ENCODE measurements at places on chromosomes 4 and X.

DNA sequence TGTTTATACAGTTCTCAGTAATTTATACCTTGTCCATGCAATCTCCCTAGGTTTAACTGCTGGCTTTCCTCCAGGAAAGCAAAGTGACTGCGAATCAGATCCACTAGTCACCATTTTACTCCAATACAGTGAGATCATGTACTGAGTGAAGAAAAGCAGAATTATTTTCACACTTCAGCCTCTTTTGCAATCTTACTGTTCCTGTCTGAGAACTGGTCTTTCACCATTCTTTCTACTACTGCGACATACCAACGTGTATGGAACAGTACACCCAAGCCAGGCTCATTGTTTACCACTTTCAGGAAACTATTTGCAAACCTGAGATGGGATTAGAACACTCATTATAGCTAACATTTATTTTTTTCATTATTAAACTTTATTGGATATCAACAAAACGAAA is 8.0 kb upstream of the MSL3 start:
- DNase-seq = peak; percentile 34

DNA sequence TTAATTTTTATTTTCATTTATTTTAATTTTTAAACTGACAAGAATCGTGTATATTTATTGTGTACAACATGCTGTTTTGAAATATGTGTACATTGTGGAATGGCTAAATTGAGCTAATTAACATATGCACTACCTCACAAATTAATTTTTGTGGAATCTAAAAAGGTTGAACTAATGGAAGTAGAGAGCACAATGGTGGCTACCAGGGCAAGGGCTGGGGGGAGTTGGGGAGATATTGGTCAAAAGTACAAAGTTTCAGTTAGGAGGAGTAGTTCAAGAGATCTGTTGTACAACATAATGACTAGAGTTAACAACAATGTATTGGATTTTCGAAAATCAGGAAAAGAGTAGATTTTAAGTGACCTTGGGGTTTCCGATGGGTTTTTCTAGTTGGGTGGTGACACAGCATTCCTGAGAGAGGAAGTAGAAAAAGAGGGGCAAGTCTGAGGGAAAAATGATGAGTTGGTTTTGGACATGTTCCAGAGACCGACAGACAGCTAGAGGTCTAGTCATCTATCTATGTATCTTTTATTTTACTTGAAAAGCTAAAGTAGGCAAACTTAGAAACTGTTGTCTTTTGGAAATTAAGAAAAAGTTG is 23.2 kb downstream of the APOO start:
- peak; percentile 63 for DNase-seq

DNA sequence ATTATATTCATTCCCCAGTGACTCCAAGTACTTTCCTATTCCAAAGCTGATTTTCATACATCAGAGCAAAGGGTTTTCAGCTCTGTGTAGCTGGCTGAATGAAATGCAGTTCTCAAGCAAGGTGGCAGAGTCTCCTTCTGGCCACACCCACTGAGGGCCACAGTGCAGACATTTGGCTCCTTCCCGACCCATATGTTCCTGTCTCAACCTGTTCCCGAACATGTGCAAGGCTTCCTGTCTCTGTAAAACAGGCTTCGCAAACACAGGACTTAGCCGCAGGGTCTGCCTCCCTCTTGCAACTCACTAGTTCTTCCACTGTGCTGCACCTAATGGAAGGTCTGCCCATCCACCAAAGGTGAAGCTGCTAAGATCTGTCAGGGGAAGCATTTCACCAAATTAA is 249.2 kb downstream of the MID1IP1 start:
- DNase-seq = no peak

GRCh38 chr4:7328162-7328912 is 106.4 kb downstream of the PSAPL1 start:
- no peak for DNase-seq

DNA sequence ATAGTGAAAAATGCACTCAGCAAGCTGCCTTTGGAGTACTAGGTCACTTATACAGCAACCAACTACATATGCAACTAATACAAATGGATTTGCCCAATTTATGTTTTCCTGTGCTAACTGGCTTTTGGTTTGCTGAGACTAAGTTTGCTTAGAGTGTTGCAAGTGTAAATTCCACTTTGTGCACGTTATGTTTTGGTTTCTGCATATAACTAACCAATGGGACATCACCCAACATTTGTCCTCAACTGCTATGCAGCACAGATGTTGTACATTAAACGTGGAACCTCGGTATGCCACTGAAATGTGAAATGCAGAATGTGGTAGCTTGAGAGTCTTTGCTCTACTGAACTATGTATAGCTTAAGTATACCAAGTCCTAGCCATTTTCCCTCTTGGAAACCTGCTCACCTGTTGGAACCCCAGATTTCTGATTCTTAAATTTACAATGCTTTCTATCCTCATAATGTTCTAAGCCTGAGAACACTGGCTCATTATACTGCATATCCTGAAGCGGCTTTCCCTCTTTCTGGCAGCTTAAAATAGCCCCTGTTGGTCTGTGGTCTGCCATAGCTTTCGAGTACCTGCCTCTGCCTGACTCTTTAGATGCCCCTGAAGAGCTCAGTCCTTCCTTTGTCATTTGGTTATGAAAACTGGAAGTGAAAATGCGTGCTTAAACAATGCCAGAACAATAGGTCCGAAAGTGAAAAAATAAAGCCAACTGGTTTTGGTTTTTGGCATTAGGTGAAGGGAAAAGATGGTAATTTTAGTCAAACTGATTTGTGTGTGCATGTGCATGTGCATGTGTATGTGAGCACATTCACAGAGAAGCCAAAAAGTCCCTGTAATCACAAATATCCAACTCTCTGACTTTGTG is 158.0 kb downstream of the SH2D1A start:
- DNase-seq = no peak

DNA sequence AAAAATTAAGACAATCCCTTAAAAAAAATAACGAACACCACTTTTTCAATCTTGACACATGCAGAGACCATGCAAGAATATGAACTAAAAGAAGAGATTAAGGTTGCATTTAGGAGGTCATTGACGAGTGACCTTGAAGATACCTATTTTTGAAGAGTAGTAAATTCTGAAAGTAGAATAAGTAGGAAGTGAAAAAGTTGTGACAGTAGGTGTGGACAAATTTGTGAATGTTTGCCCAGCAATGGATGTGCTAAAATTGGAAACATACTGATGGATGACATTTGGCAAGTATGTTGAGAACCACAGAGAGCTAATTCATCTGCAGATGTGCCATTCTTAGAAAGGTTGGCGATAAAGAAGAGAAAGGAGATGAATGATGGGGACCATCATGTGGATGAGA is 213.7 kb upstream of the VCX3A start:
- no peak for DNase-seq

DNA sequence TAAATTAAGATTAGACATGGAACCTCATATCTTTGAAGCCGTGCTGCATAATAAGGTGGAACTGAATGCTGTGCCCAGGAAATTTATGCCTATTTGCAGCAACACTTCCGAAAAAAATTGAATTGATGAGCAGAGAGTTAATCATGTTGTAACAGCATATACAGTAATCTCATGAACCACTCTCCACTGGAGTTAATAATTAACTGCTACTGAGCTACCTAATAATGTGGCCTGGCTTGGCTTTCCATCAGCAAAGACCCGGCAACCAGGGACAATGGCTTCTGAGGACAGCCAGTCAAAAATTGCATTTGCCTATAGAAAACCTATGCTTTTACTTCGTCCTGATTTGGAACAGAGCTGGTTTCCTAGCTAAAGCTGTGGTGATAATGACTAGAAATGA is 63.8 kb upstream of the GATB start:
- no peak for DNase-seq

DNA sequence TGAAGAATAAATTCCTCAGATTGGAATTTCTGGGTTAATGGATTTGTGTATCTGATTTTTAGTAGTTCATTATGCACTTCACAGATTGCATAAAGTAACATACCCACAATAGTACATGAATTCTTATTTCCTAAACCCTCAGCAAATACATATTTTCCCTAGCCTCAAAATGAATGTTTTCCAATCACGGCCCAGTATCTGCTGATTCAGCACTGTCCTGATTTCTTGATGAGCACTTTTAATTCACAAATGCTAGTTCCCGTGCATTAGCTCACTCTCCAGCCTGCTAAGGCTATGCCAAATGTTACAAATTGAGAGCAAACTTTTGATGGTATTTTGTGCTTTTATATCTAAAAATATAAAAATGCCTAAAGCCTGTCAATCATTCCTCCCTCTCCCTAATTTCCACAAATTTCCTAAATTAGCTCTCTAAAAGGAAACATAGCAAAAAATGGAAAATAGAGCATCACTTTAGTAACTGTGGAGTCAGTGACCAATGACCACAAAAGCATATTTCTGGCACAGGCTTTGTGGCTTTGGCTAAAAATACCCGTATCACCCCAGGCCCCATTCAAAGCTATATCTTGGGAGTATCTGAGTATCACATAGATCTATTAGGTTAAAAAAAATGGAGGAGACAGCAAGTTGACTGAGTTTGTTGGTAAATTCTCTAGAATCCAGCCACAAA is 75.5 kb downstream of the NAF1 start:
- no peak for DNase-seq

DNA sequence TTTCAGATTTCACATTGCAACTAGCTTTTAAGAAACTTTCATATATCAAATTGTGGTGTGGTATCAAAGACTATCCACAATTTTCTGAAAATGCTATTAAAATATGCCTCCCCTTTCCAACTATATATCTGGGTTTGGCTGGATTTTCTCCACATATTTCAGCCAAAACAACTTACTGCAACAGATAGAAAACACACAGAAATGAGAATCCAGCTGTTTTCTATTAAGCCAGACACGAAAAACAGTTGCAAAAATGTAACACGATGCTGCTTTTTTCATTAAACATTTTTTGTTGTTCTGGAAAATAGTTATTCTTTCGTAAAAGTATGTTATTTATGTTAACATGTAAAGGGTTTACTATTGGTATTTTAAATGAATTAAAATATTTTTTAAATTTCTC is 33.1 kb downstream of the DCTD start:
- no peak for DNase-seq

- DNase-seq = peak; percentile 81
Observed at GRCh38 chr4:44629280-44629866, 22.1 kb downstream of the YIPF7 start.

DNA sequence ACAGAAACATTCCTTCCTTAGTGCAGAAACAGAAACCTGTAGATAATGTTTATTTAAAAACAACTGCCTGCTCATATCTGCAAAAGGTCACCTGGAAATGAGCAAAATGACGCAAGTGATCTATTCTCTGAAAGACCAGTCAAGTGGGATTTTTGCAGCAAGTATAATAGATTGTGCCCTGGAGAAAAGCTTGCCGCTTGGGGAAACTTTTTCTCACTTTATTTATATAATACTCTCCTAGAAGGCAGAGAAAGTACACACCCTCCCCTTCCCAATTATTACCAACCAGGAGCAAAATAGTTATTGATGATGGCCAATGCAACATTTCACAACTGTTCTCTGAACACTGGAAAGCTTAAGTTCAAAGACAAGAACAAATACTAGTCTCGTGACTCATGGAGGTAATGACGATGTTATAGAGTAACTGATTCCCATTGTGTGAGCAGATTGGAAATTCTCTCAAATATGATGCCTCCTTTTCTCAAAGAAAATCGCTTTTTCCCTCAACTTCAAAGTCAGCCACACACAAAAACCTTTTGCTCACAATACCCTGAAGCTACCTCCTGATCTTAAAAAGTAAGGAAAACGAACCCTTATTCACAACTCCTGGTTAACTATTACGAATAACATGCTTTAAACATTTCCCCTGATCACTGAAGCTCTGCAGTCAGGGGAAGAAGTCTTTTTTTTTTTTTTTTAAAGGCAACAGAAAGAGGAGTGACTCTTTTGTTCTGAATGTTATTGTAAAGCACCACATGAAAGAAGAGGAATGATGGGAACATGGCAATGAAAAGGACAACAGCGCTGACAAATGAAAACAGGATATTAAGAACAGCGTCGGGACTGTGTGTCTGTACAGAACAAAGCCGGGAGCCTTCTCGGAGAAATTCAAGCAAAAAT is 41.0 kb downstream of the MID1 start:
- DNase-seq = peak; percentile 78

DNA sequence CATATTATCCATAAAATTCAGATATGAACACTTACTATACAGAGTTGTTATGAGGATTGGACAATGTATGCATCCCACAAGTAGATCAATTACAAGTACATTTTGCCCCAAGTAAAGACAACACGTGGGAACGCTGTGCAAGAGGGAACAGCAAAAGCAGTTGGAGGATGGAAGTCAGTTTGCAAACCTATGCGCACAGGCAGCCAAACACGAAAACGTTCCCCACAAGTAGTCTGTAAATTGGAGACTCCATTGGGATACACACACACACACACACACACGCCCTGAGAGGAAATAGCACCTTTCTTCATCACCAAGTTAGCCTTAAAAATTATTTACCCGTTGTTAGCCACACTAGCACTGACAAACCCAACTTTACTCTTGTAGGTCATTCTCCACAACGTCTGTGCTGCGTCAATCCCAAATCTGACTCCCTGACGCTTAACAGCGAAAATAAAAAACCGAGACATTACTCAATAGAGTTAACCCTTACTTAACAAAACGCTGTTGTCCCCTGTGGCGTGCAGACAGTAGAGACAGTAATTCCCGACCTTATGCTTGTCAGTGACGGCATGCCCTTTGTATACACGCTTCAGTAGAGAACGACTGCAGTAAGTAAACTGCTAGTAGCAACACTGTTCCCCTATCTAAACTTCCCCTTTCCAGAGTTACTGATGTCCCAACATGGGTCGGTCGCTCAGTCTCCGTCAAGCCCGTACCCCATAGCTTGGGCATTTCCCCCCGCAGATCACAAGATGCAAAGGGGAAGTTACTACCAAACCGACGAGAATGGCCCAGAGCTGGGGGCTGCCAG is 730 bp downstream of the MANBA start:
- DNase-seq = peak; percentile 30

DNA sequence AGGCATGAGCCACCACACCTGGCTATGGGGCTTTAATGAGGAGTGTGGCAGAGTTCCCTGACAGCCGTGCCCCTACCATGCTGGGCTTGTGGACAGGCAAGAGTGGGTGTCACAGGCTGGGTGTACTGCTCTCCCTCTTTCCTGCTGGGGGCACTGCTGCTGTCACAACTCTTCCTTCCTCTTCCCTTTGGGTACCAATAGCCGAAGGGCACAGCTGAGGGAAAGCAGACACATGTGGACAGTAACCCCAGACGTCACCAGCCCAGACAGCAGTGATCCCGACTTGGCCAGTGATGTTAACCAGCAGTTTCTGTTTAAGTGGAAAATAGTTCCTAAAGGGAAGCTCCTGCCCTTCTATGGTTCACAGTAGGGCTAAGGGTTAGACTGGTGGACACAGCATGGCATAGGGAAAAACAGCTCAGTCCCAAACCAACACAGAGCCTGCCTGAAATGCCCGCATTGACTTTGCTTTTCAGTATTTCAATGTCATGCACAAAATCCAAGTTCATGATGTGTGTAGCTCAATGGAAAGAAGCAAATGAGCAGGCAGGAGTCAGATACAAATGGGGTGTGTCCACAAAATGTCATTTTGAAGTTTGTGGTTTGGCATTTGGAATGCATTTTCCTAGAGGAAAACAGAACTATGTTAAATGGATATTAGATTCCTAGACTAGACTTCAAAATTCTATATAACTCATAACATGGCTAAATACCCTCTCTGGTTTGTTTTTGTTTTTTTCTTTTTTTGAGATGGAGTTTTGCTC is 24.9 kb upstream of the DDX3X start:
- DNase-seq = no peak

Data from PC-3 (cell line).